ENCODE measurements at places on chromosomes 5 and 9.
A peak's percentile ranks its signal among the peaks of the same experiment; 100 is the strongest.

DNA sequence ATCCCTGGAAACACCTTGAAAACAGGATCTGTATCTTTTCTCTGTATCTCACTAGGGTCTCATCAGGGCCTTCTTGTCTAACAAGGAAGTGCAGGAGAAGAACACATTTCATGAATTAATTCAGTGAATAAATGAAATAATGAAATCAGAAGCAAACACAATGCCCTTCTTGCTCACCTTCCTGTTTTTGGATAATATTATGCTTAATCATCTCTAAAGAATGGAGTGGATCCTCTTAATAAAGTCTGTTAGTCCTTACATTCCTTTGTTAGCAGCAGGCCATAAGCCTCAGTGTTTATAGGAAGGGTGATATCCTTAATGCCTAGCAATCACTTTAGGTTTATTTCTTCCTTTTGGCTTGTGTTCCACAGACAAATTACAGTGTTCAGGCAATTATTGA lies 837.1 kb upstream of the SEMA6A start:
- no peak for DNase-seq

- DNase-seq: no peak
These were observed 37.2 kb upstream of the ADAMTS2 start for GRCh38 chr5:179382486-179382885.

DNA sequence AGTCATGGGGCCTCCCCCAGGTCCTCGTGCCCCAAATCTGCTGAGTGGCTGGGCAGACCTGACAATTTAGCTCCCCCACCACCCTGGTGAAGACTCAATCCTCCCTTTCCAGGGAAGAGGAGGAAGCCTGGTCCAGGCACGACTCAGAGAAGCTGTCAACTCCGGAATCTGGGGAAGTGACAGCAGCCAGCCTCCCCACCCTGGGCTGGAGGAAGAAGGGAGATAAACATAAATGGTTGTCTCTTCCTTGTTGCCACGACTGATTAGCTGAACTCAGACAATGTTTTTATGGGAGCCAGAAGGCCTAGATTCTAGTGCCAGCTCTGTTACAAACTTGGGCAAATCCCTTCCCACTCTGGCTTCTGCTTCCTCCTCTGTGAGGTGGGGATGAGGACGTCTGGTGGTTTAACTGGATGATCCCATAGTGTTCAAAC lies 15.4 kb downstream of the CCDC69 start:
- DNase-seq: no peak

DNA sequence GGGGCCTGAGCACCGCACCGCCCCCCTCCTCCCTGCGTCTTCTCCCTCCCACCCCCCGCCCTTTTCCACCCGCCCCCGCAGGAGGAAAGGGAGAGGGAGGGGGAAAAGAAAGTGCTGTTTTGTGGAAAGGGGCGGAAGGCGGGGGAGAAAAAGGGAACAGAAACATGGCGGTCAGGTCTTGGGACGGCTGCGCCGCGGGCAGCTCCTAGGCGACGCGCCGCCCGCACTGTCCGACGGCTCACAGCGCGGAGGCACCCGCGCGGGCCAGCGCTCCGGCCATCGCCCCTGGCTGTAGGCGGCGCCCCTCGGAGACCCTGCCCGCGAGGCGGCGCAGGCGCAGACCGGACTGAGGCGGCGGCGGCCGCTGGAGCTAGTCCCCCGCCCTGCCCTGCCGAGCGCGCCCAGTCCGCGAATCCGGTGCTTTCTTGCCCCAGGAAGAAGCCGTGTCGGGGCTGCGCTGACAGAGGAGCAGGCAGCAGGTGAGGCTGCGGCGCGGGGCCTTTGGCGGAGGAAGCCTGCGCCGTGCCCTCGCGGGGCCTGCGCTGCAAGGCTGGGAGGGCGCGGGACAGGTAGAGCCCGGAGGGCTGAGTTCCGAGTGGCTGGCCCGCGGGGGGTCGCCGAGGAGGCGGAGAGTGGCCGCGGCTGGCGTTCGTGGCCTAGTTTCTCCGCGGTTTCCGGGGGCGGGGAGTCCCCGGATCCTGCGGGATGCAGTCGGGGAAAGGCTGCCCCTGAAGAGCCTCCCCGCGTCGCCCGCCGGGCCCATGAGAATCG lies at the start of gene DENND4C:
Gene DENND4C, plus strand, starts transcription at position 339 of the 771 bp plus-strand sequence. CDS start 45,482 bp downstream, outside the sequence.
- peak; percentile 70 for DNase-seq

DNA sequence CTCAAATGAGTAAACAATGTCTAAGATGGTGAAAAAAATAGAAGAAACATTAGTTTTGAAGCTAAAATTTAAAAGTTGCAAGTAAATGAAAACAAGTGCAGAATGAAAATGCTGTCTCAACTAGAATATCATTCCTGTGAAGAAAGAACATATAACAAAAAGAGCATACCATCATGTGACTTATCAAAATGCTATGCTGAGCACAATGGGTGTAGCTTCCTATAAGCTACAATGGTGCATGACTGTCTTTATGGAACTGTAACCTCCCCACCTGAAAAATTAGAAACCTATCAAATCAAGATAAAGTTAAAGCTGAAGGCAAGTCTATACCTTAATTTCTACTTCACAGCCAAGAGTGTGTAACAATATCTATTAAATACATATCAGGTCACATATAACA lies 192.0 kb downstream of the AP3B1 start:
- no peak for DNase-seq

- no peak for DNase-seq
These were observed 153.1 kb upstream of the OTULINL start for GRCh38 chr5:14428302-14429081.

DNA sequence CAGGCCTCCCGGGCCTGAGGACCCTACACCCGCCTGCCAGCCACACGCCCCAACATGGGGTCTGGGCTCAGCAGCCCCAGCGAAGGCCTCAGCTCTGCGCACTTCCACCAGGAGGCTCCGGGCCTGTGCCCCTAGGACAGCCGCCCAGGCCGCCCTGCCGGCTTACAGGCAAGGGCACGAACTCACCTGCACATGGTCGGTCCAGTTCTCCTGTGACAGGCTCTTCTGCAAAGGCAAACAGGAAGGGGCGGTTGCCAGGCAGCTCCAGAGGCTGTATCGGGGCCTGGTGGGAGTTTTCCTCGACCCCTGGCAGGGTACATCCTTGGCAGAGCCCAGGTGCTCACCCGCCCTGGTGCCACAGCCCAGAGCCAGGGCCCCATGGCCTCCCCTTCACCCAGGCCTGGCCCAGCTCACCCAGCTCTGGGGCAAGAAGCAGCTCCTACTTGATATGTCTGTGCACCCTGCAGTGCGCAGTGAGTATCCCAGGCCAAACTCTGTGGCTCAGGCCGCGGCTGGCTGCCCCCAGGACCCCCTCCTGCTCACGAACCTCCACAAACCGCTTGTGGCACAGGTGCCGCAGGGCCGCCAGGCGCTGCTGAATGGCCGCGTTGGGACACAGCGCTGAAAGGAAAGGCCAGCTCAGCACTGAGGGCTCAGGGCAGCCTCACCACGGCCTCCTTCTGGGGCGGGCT lies 52.2 kb upstream of the NRARP start:
- no peak for DNase-seq

GRCh38 chr5:136012041-136012804 lies 16.6 kb upstream of the TGFBI start:
- DNase-seq: no peak

- DNase-seq: no peak
These were observed 383.3 kb upstream of the ZNF462 start for GRCh38 chr9:106479679-106480078.
